ENCODE measurements at places on chromosomes 1 and 21.

GRCh38 chr1:36918604-36919003 is 115.7 kb downstream of the GRIK3 start:
- DNase-seq, result no peak

GRCh38 chr1:26853600-26853999 is 9.3 kb upstream of the SFN start:
- no peak for DNase-seq

GRCh38 chr1:154770897-154771594 is 99.0 kb downstream of the KCNN3 start:
- DNase-seq, result no peak

- DNase-seq, result no peak
Measured at GRCh38 chr1:193411714-193412113, 225.3 kb upstream of the B3GALT2 start.

GRCh38 chr1:200275415-200275814 is 134.4 kb downstream of the ZNF281 start:
- no peak for DNase-seq

DNA sequence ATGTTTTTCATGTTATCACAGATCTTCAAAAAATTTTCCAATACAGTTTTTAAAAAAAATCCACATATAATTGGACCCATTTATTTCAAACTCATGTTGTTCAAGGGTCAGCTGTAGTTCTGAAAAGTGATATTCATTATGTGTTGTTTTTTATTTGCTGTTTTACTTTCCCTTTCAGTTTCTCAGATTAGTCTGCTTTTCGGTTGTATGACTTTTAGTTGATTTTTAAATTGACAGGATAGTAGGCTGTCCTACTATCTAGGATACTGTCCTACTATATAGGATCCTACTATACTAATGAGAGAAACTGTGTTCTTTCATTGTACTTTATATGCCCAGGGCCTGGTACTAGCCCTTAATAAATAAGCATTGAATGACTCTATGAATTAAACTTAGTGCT is 33.6 kb upstream of the GPR52 start:
- no peak for DNase-seq

- no peak for DNase-seq
Measured at GRCh38 chr1:167430849-167431242, 87.5 kb downstream of the CD247 start.

- no peak for DNase-seq
Measured at GRCh38 chr1:21241771-21242581, 48.3 kb downstream of the ECE1 start.

- DNase-seq, result no peak
Measured at GRCh38 chr1:226369110-226369509, 38.8 kb downstream of the PARP1 start.

GRCh38 chr1:97247196-97247595 is 525.6 kb downstream of the PTBP2 start:
- peak; percentile 75 for DNase-seq

- no peak for DNase-seq
Measured at GRCh38 chr21:41447356-41447755, 21.3 kb downstream of the MX1 start.

DNA sequence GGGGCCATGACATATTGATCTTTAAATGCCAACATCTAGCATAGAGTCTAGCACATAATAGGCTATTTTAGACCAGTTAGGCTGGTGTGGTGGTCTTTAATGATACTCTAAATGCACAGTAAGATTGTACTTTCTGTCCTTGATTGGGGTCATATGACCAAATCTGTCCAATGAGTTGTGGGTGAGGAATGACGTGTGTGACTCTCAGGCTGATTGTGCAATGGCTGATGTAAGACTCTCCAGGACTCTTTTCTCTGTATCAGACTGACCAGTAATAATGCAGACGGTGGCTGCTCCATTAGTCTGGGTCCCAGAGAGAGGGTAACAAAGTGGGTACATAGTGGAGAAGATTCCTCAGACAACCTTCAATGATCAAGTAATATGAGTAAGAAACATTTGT is 541.6 kb upstream of the CAMK1G start:
- DNase-seq, result no peak

DNA sequence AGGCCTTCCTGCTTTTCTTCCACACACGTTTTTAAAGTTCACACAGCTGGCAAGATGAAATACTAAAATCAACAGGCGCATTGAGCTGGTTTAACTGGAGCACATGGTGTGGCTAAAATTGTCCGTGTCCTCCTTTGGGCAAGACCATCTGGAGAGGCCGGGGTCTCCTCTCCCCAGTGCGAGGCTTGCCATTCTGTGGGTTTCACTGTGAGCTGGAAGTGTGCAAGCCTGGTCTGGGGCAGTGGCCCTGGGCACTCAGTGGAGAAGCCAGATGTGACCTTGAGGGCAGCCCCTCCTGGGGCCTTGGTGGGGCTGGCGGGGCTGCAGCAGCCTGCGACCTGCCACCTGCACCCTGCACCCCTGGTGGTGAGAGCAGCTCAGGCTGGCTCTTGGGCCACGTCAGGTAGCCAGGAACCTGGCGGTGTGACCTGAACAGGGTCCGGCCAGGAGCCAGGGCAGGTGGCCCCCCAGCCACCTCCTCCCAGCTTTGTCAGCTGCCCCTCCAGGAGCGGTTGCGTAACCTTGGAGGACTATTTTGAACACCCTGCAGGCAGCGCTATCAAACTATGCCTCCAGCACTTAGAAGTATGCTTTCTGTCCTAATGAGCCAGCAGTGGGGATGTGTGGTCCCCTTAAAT is 52.4 kb downstream of the SLC37A1 start:
- no peak for DNase-seq

Data from GF-D8 (cell line).